ENCODE measurements at places on chromosomes 3 and 15.
A peak's percentile ranks its signal among the peaks of the same experiment; 100 is the strongest.

DNA sequence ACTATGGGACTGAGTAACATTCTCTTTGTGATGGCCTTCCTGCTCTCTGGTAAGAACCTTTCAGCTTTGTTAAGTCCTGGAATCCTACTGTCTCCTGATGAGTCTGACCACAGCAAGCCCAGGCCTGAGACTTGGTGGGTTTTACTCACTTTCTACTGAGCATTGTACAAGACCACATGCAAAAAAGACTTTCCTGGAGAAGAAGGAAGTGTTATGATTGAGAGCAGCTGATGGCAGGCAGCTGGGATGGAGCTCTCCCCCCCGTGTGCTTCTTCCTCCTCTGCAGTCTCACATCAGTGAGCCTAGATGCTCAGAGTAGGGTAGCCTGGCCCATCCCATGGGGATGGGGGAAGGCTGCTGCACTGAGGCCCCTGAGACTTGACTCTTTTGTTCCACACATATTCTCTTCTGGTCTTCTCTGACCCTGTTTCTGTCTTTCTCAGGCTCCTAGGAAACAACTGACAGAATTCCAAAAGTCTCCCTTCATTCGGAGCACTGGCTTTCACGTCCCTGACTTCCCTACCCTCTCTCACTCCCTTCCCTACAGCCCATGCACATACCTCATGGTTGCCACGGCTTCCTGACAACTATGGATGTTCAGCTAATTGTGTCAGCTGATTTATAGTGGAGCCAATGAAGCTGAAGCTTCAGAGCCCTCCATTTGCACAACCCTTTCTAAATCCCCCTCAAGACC, 36.6 kb downstream of the CD86 start:
- no peak for DNase-seq

GRCh38 chr15:39230908-39231285, 350.0 kb upstream of the THBS1 start:
- DNase-seq: no peak

DNA sequence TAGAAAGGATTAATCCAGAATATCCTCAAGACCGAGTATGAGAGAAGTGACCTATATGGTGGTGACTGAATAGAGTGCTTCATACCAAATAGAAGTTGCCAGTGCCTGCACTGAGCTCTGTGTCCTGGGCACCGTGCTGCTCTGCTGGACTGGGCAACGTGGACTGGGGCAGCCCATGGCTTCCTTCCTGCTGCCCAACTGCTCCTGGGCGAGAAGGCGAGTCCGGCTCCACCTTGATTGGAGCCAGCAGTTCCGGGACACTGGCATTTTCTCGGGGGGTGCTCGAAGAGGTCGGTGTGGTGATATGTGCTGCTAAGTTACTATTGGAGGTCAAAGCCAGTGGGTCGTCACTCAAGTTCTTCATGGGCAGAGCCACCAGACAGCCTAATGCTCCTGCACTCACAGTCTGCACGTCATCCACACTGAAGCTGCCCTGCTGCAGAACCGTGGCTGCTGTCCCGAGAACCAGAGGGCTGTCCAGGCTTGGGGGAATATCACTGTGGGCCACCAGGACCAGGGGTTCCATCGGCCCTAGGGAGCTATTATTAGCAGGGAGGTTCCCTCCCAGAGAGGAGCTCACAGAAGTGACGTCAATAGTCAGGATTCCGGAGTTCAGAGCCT, 14.1 kb downstream of the ZXDC start:
- DNase-seq: no peak

DNA sequence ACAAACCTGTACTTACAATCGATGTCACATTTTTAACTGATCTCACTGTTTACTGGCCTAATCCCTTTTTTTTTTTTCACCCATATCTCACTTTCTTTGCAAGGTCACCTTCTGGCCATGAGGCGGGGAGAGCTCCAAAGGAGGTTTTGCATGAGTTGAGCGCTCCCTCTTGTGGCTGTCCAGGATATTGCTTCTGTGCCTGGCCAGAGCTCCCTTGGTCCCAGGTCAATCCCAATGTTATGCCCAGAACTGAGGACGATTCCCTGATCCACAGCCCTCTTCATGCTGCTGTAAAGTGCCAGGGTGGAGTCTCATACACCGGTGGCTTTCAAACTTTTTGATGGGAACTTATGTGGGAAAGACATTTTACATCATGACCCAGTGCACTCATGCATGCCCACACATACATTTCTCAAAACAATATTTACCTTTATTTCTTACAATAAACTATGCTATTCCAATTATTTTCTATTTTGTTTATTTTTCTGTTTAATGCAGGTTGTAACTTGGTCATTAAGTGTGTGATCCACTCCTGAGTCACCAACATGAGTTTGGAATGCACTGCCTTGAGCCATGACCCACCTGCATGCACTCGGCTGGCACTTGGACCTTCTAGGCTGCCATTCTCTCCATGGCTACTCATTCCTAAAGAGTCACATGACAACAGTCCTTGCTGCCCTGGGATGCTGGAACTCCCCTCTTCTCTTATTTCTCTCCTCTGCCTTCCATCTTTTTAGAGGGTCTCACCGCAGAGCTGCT, 9.6 kb upstream of the SST start:
- peak; percentile 62 for DNase-seq

GRCh38 chr15:90497912-90498311, 31.8 kb upstream of the CRTC3 start:
- no peak for DNase-seq

- no peak for DNase-seq
These were observed 945.1 kb downstream of the EPHA3 start for GRCh38 chr3:90052425-90052950.

GRCh38 chr3:33167716-33168336, 50.8 kb downstream of the SUSD5 start:
- DNase-seq: no peak

GRCh38 chr3:141294848-141295247, 63.2 kb downstream of the PXYLP1 start:
- no peak for DNase-seq

- DNase-seq: no peak
These were observed 1.4 kb upstream of the SEC13 start for GRCh38 chr3:10322352-10322710.

DNA sequence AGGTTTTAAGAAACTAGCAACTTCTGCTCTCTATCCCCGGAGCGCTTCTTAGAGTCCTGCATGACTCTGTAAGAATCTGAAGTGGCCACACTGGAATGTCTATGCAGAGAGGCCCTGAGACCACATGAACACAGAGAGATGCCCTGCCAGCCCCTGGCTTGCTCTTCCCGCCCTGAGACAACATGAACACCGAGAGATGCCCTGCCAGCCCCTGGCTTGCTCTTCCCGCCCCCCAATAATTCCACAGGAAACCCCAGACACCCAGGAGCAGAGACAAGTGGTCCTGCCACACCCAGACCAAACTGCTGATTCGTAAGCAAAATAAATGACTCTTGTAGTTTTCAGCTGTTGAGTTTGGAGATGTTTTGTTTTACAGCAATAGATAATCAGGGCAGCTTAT, 166.1 kb downstream of the OSBPL10 start:
- DNase-seq: no peak

DNA sequence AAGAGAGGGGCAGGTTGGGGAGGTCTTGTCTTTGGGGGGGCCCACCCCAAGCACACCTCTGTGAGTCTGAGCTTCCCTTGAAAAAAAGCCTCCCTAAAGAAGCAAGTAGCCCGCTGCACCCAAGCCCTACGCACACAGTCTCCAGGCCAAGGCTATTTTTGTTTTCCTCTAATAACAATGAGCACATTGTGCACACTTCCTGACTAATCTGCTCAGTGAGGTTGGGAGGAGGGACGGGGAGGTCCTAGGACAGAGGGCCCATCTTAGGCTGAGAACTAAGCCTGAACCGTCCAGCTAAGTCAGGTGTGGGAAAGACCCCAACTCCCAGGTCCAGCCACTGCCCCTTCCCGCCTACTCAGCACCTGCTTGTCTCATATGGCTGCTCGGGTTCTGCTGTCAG, 87.2 kb downstream of the HMG20A start:
- no peak for DNase-seq

DNA sequence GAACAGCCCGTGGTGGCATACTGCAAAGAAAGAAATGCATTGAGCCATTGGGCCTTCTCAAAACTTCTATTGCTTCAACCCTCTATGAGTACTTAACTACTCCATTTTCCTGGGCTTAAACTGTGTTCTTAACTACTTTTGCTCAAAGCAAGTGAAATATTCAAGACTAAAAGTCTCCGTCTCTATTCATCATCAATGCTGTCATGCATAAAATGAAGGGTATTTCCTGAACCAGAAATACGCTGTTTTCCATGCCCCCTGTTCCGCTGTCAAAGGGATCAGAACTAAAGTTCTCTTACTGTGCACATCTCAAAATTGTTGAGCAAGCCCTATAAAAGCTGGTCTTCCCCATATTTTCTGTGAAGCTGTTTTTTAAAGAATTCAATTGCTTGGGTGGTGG, 20.3 kb downstream of the SIAH2 start:
- no peak for DNase-seq

GRCh38 chr3:54784021-54784420, 143.8 kb downstream of the LRTM1 start:
- DNase-seq: no peak

- peak; percentile 41 for DNase-seq
These were observed at the start of gene B3GALNT1 for GRCh38 chr3:161104561-161105551. B3GALNT1 (minus strand) TSS chr3:161105349; CDS start chr3:161086754, 18,595 bp downstream.

DNA sequence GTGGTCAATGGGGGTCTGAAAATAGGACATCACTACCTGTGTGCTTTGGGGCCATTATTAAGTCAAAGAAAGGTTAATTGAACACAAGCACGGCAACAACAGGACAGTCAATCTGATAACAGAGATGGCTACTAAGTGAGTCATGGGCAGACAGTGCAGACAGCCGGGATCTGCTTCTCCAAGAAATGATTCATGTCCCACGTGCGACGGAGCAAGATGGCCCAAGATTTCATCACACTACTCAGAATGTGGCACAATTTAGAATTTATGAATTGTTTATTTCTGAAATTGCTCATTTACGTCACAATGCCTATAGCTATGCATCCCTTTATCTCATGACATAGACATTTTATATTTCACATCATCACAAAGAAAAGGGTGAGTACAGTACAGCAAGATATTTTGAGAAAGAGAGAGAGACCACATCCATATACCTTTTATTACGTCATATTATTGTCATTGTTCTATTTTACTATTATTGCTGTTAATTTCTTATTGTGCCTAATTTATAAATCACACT, 770.6 kb upstream of the NR2F2 start:
- DNase-seq: no peak

DNA sequence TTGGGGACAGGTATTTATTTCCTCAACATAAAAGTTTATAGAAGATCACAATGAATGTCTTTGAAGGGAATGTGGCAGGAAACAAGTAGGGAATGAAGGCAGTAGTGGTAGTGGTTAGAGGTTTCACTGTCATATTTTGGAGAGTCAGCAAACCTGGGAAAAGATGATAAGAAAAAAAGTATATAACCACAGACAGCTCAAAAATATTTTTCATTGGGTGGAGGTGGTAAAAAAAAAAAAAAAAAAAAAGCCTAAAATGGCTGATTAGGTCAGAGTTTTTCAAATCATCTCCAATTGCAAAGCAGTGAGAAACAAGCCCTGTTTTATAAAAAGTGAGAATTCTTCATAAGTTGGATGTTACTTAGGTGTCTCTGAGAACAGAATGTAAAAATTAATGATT, 400.0 kb downstream of the LSAMP start:
- DNase-seq: no peak
